ENCODE measurements at places on chromosomes 1 and 21.

DNA sequence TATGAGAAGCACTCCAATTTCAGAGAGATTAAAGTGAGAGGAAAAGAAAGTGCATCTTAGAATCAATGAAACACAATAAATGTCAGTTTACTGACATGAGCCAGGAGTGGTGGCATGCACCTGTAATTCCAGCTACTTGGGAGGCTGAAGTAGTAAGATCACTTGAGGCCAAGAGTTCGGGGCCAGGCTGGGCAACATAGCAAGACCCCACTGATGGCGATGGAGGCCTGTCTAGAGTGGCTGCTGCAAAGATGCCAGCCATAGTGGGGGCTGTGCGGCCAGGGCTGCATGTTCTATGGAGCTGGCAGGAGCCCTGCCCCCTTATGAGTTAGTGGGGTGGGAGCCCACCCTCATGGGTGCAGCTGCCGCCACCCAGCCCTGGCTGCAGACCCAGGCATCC is 27.3 kb downstream of the ZCCHC17 start:
- no peak for DNase-seq

GRCh38 chr1:179105393-179105792 is 23.5 kb downstream of the TOR3A start:
- DNase-seq: no peak

GRCh38 chr1:149886396-149887195 is 12.8 kb upstream of the BOLA1 start:
- peak; percentile 95 for DNase-seq

- DNase-seq: no peak
These were observed 50.2 kb downstream of the ST3GAL3 start for GRCh38 chr1:43757343-43758053.

- peak; percentile 37 for DNase-seq
These were observed 12.4 kb downstream of the RNF220 start for GRCh38 chr1:44417351-44418021.

GRCh38 chr1:98794196-98794886 is 132.8 kb downstream of the SNX7 start:
- peak; percentile 80 for DNase-seq

DNA sequence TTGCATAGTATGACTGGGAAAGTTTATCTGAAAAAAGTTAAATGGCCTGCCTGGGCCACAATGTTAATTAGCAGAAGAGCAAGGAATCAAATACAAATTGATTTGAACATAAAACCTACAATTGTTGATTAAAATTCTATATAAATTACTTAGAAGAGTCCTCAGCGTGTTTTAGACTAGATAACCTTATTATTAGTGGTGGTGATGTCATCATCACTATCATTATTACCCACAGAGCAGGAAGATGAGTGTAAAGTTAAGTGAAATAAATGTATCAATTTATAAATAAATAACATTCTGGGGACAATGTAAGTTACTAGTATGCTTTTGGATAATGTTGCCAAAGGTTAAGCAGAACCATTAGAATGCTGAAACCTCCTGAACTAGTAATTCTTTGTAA is 46.1 kb downstream of the RBM11 start:
- DNase-seq: no peak

DNA sequence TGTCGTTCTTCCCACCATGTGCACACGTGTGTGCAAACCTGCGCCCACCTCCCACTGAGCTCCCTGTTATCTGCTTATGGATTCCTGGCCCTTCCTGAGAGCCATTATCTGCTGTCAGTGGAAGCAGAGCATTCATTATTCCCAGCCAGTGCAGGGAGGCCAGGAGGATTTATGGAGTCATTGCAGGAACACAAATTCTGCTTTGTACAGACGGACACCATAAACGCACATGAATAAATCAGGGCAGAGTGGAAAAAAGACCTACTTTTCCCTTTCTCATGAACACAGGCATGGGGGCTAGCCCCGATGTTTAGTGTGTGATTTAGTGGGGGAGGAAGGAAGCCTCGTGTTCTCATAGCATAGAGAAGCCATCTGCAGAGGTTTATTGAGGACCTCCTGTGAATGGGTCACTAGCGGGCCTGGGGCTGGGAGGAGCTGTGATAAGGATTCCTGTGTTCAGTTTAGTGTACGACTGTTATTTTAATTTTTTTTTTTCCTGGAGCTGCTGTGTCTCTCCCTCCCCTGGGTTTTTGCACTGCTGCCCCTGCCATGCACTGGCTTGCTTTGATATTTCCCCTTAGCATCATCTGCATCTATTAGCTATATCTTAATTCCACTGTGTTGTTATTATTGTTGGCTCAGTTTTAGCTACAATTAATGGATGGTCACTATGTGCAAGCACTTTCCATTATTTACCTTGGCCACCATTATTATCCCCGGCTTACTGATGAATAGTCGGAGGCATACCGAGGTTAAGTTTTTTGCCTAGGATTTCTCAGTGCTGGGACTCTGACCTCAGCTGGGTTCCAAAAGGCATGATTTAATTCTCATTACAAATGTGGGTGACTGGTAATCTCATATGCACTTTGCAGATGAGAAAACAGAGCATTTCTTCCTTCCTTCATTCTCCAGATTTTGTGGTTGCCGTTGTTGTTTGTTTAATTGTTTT is 33.0 kb downstream of the HUNK start:
- DNase-seq: no peak

- DNase-seq: no peak
These were observed 315.3 kb downstream of the TPR start for GRCh38 chr1:186059752-186060151.

GRCh38 chr1:78980511-78980910 is 26.0 kb downstream of the ADGRL4 start:
- DNase-seq: peak; percentile 3

GRCh38 chr21:35438643-35439404 is 389.7 kb upstream of the RUNX1 start:
- no peak for DNase-seq

DNA sequence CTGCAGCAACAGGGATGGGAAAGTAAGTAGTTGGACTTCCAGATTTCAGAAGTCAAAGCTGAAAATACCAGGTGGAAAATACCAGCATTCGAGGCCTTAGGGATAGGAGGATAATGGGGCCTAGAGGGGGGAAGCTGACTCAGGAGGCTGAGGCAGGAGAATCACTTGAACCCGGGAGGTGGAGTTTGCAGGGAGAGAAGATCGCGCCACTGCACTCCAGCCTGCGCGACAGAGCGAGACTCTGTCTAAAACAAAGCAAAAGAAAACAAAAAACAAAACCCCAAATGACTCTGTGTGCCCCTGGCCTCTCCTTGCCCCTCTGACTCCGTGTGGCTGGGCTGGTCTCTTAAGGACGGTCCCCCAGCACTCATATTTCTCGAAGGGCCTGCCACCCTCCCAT is 3.4 kb downstream of the SH2D2A start:
- no peak for DNase-seq

DNA sequence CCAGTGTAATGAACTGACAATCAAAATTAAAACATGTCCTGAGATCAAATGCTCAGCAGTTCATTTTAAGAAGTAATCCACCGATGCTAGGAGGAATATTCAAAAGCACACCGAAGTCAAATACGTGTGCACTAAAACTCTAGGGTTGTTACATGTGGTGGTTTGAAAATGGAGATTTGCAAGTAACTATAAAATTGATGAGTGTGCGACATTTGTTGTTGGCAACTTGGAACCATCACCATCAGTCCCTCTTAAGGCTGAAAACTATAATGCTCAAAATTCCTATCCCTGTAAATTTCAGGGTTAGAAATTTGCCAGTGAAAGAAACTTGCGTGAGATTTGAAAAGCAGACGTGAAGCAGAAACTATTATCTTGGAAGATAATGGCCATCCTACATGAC is 13.3 kb upstream of the SGIP1 start:
- DNase-seq: no peak

DNA sequence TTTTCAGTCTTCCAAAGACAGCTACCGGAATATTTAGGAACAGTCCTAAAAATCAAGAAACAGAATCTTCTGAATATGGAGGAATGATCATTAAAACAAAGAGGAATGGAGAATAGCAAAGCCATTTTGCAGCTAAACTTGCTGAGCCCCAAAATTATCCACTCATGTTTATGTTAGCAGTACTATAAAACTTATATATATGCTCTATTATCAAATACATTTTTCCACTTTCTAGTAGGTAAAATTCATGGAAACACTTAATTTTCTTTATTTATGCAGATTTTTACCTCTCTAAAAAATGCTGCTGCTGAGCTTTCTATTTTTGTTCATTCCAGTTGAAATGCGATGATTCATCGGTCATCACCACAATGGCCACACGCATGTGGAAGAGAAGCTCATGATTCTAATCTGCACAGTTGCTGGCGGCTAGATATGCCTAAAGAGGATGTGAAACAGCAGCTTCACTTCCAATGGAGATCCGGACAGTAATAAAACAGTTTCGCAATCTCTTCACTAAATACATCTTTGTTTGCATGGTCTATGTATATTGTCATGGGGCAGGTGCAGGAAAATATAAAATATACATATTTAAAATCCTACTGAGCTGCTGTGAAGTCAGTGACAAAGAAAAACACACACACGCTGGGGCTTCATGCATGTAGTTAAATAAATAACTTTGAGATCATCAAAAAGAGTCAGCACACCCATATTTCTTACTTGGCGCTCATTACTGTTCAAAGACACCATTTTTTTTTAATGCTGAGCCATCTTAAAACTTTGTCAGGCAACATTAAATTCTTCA is 292.2 kb downstream of the SMYD3 start:
- peak; percentile 77 for DNase-seq

DNA sequence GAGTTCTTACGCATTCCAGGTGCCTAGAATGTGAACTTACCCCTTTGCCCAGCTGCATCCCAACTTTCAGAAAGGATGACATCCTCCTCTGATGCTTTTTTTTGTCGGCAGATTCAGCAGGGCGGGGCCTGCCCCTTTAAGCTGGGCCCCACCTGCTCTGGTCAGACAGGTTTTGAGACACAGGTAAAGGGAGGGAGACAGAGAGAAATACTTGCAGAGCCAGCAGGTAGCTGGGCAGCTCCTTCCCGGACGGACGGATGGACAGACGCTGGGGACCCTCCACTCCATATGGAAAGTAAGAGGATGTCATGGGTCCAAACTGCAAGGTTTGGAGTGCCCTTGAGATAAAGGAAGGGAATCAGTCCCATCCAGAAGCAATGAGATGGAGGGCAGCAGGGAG is at the start of gene TMEM79:
TMEM79 (plus strand) TSS at position 214 of the 400 bp plus-strand sequence. CDS start 902 bp downstream, outside the sequence.
- no peak for DNase-seq

DNA sequence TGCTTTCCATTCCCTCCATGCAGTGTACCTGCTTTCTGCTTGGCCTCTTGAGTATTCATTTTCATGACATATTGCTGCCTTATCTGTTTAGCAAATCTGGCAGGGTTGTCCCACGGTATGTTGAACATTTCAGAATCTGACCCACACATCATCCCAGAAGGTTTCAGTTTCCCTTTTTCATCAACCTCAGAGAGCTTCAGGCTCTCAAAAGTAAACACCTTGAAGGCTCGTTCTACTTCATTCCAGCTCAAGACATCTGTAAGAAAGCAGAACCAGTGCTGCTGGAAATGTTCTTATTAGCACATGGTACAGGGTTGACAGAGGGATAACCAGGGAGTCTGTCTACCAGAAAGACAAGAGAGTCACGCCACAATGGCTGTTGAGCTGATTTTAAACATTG is 103.6 kb downstream of the SPAG17 start:
- no peak for DNase-seq

DNA sequence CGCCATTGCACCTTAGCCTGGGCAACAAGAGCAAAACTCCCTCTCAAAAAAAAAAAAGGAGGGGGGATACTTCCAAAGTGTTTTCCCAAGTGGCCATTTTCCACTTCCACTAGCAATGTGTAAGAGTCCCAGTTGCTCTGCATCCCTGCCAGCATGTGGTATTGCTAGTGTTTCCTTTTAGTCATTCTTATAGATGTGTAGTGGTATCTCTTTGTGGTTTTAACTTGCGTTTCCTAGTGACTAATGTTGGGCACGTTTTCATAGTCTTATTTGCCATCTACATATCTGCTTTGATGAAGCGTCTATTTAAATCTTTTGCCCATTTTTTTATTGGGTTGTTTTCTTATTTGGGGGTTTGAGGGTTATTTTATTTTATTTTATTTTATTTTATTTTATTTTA is 31.1 kb downstream of the INAVA start:
- DNase-seq: no peak

DNA sequence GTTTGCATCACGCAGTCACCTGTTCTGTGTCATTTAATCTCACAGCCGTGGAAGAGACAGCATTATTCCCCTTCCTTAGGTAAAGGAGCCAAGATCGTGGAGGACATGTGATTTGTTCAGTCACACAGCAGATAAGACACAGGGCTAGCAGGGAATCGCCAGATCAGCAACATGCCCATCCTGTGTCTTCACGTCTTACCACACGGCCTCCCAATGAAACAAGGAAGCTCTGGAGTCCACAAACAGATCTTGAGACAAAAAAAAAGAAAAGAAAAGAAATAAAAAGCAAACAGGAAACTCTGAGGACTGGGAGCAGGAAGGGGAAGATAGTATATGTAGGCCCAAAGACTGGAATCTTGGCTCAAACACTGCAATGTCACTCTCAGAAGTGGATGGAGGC is 155.3 kb downstream of the ADSS2 start:
- DNase-seq: no peak

GRCh38 chr21:45740491-45741357 is 97.2 kb downstream of the PCBP3 start:
- no peak for DNase-seq

DNA sequence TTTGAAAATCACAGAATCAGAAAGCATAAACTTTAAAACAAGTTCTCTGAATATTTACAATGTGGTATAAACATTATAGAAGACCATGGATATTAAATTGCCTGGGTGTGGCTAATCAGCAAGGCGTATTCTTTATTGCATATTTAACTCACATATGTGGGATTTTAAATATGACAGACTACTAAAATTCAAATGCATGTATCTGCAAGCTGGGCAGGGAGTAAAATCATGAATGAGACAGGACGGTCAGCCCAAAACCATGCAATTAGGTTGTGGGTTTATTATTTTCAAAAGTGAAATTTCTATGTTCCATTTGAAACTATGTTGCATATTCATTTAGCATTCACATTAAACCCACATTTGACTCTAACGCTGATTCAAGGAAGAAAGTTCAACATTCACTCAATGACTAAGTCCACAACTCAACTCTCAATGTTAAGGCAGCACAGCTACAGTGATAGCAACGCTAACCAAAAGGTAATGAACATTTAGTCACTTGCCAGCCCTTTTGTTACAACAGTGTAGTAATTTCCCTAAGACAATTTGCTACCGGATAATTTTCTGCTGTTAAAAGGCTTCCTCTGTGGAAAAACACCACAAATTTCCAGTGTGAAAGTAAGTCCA is 6.3 kb upstream of the SYNJ1 start:
- DNase-seq: no peak

GRCh38 chr1:46456411-46456963 is 33.1 kb upstream of the DMBX1 start:
- no peak for DNase-seq

- no peak for DNase-seq
These were observed 1.8 kb downstream of the LAMC1 start for GRCh38 chr1:183025010-183025337.

DNA sequence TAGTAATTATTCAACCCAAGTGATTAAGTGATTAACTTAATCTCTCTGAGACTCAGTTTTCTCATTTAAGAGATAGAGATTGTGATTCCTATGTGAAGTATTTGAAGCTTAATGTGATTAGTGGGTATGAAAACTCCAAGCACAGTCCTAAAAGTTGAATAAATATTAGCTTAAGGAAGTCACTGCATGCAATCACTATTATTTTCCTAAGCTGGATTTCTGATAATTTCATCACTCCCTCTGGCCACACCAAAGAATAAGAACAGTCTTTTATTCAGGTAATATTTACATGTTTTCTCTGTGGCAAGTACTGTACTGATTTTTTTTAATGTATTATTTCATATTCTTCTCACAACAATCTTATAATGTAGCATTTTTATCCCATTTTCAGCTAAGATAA is 31.1 kb downstream of the CD55 start:
- DNase-seq: no peak

All from AG08395 (cell line).